ENCODE measurements at places on chromosomes 11 and 22.

- no peak for DNase-seq
These were observed 68.3 kb downstream of the SPECC1L start for GRCh38 chr22:24338726-24339451.

DNA sequence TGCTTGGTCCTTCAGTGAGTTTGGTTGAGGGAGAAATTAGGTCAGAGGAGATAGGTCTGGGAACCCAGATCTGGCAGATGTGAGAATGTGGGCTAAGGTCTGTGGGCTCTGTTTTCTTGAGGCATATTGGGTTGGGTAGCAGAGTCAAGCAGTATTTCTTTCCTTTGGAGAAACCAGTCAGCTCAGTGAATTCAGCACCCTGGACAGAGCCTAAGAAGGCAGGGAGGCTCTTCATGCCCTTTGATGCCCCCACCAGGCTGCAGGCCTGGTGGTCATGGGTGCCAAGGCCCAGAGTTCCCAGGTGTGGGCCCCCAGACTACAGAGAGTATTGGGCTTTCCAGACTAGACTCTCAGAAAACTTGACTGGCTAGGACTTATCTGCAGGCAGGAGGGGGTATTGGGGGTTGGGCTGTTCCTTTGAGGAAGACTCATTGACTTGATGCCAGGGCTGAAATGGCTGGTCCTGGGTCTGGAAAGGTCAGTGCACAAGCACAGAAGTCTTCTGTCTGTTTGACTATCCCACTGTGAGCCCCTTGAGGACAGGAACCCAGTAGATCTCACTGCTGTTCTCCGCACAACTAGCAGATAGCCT, 45.3 kb upstream of the NECTIN1 start:
- no peak for DNase-seq

DNA sequence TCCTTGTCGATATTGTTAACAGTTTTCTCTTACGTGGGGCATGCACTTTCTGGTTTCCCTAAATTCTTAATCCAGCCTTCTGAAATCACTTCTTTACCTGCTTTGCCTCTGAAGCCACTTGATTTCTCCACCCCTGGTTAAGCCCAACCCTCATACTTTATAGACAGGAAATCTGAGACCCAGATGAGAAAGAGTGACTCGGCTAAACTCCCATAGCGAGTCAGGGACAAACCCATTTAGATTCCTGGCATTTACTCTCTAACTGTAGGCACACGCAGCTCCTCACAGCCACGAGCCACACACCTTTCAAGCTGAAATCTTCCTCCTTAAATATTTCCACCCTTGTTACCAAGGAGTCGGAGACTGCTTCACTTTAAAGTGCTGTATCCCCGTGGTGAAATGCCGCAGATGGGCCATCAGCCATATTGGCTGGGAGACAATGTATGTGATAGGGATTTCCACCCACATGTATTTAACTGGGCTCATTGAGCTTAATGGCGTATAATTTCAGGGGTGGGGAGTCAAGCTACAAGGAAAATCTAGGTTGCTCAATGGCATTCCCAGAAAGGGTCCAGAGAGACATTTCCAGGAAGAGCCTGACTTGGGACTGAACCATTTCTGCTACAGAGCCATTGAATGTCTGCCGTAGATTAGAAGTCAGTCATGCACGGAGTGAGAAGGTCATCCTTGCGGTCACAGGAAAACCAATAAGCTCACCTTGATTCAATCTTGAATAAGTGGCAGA, 49.9 kb upstream of the GRK3 start:
- no peak for DNase-seq

DNA sequence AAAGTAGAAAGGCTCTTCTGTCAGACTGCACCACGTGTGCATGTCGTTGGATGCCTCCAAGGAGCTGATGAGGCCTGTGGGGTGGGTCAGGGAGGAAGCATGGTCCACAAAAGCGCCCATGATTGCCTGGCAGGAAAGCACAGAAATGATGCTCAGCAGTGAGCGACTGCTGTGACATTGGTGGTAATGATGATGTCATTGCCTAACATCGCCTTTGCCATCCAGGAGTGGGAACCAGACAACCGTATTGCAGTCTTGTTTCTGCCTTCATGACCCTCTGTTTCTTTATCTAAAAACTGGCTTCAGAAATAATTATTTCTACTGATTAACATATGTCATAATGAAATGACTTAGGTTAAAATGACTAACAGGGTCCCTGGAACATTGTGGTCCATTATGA, 477.8 kb upstream of the B3GAT1 start:
- no peak for DNase-seq

DNA sequence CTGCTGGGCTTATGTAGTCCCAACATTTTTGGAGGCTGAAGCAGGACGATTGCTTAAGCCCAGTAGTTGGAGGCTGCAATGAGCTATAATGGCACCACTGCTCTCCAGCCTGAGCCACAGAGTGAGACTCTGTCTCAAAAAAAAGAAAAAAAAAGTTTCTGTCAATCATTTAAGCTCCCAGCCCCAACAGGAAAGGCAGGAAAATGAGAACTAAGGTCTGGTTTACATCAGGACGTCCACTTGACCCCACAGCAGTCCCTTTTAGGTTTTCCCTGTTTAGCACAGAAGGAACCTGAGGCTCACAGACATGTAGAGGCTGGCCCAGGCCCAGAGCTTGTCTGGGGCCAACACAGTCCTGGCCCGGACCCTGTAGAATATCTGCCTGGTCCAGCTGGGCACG, 9.2 kb upstream of the TTLL1 start:
- no peak for DNase-seq

GRCh38 chr11:31366795-31367194, 2.7 kb downstream of the DCDC1 start:
- no peak for DNase-seq

- no peak for DNase-seq
These were observed 2.9 kb downstream of the SLC35C1 start for GRCh38 chr11:45807792-45808238.

DNA sequence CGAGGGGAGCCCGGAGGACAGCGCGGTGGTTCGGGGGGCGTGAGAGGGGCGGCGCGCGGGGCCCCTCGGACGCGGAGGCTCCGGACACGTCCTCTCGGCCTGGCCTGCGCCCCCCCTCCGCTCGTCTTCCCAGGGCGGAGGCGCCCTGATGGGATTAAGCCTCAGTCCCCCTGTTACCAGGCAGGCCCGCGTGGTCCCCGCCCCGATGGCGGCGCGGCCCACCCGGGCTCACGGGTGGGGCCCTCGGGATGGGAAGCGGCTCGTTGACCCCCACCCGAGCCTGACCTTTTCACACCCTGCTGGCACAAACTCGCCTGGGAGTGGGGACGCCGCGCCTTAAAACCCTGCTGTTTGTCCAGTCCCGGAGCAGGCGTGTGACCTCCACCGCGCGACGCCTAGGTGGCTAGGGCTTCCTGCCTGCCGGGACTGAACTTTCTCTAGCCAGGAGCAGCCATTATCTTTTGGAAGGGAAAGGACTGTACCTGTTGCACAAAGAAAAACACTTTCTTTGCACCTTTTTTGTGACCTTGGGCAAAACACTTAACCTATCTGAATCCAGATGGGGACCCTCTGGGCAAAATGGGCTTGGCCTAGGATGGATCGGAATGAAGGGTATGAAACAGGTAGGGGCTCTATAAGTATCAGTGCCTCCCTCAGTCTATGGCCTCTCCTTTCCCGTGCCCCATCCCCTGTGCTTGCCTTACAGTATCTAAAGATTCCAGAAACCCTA, 1.0 kb downstream of the KIAA1671 start:
- DNase-seq = no peak

GRCh38 chr11:68321293-68322051, 9.1 kb downstream of the LRP5 start:
- DNase-seq = no peak

- no peak for DNase-seq
These were observed 337.2 kb upstream of the DDI1 start for GRCh38 chr11:103699216-103699615.

DNA sequence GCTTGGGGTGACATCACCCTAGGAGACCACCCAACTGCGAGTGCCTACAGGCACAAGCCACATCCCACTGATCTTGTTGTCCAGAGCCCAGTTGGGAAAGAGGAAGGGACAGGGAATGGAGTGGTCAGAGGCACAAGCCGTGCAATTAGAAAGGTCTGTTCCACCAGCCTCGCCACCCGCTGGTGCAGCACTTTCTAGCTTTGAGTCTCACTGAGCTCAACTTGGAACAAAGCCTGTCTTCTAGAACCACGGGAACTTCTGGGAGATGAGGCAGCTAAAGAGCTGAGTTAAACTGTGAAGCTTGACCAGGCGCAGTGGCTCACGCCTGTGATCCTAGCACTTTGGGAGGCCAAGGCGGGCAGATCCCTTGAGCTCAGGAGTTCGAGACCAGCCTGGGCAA, 29.3 kb downstream of the TPBGL start:
- no peak for DNase-seq

DNA sequence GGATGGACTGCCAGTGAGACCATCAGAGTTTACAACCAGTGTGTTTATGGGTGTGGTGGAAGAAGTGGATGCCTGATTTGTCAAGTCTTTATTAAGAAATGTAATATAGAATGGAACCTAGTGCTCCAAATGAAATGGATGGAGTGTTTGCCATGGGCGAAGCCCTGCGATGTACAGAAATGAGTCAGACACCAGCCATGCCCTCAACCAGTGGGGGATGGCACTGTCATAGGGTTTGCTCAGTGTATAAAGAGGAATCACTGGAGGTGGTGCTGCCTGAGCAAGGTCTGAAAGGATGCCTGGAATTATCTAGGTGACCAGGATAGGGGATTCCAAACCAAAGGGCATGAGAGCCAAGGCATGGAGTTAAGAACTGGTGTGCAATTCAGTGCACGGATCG, 120.9 kb upstream of the MTNR1B start:
- DNase-seq = no peak

Data from GF-D8 (cell line).